GM12891 (cell line): ENCODE measurements at places on chromosomes 2 and 18.

- no peak for DNase-seq
Observed at GRCh38 chr2:207474863-207475485, 54.8 kb upstream of the CREB1 start.

GRCh38 chr2:11444737-11445136 is 21.2 kb downstream of the E2F6 start:
- DNase-seq: no peak

- DNase-seq: no peak
Observed at GRCh38 chr18:9919564-9920232, 5.9 kb downstream of the VAPA start.

DNA sequence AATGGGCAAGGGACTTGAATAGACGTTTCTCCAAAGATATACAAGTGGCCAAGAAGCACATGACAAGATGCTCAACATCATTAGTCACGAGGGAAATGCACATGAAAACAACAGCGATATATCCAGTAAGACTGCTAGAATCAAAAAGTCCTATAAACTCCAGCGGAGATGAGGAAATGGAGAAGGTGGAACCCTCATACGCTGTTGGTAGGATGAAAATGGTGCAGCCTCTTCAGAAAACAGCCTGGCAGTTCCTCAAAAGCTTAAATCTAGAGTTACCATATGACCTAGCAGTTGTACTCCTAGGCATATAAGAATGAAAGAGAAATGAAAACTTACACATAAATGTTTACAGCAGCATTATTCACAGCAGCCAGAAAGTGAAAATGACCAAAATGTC is 48.1 kb downstream of the HPCAL1 start:
- no peak for DNase-seq

DNA sequence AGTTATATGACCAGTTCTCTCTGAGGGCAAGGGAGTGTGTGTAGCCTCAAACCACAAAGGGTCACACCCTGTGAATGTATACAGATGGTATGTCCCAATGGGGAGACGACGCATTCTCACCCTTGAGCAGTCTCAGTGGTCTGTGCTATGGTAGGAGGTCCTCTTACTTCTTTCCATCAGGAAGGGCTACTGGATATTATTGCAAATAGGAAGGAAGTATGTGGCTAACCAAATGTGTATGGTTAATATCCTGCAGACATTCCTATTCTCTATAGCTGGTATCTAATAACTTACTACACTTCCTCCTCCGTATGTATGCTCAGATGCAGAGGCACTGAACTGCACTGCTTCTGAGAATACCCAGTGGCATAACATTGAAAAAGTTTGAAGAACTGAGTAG is 306.7 kb upstream of the CCDC68 start:
- DNase-seq: no peak

- no peak for DNase-seq
Observed at GRCh38 chr18:12428923-12429322, 21.2 kb downstream of the PRELID3A start.

DNA sequence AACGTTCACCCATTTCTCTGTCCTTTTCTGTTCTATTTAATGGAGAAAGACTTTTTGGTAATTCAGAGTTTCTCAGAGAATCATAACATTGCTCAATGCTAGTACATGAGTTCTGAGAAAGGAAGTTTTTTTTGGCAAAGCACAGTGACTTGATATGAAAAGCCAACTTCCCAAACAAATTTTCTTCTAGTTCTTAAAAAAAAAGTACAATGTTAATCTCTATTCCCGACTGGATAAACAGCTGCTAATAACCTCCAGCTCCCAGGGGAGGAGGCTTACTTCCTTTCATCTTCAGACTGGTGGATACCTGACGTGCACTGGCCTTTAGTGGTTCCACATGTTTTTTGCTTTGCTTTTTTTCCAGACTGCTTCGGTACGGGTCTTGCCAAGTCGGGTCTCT is 284.6 kb upstream of the CCDC68 start:
- DNase-seq: no peak

GRCh38 chr2:210954386-210954907 is 398.0 kb downstream of the CPS1 start:
- DNase-seq: no peak
